ENCODE measurements at places on chromosomes 3 and 15.
A peak's percentile ranks its signal among the peaks of the same experiment; 100 is the strongest.

DNA sequence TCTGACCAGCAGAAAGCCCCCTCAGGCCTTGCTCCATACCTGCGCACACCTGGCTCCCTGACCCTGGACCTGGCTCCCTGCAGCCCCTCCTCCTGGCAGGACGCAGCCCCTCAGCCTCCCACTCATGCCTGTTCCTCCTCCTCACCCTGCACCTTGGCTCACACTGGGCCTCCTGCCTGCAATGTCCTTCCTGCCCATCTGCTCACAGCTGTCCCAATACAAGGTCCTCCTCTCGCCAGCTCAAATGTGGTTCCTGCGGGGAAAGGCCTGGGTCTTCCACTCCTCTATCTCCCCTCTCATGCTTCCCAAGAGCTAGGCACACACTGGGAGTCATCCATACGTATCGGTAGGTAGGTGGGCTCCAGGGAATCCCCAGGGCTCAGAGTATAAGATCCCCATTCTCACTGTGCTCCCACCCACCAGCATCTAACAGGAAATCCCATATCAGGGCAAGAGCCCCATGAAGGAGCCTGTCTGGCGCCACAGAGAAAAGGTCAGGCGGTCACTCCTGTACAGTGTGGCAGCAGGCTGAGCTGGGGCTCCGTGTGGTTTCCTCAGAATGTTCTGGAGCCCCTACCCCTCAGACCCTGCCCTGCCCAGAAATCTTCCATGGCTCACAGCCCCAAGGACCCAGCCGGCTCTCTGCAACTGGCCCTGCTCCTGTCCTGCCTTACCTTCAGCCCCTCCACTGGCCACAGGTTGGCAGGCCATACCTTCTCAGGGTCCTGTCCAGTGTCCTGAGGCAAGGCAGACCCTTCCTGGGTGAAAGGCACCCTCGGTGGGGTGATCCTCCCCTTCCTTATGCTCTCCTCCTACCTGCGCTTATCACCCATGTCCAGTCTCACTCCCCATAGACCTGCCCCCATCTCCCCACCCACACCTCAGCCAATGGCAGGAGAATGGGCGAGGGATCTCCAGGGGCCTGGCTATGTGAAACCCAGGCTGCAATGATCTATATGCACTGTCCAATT lies 10.9 kb downstream of the PLCD1 start:
- no peak for DNase-seq

DNA sequence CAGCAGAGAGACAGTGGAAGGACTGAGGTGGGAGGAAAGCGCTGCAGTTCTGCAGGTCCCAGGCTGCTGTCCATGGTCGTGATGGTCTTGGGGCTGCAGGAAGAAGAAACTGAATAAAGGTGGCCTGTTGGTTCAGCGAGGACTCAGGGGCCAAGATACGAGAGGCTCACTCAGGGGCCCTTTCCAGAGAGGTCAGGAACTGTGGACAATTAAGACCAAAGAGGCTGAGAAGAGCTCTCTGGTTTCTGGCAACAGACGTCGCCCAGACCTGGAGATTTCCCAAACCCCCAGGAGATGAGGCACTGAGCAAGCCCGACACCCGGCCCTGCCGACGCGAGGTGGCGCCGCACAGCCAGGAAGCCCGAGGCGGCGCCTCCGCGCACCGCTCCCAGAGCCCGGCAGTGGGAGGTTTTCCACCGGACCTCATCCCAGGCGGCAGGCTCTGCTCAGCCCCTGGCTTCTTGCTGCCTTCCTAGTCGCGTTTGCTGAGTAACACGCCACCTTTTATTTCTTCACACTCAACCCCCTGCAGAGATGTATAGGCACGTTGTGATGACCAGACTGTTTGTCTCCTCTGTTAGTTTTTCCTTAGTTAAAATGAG lies 56.4 kb upstream of the ARRDC4 start:
- DNase-seq, result no peak

GRCh38 chr3:123084192-123084591 lies 17.4 kb downstream of the PDIA5 start:
- DNase-seq, result no peak

DNA sequence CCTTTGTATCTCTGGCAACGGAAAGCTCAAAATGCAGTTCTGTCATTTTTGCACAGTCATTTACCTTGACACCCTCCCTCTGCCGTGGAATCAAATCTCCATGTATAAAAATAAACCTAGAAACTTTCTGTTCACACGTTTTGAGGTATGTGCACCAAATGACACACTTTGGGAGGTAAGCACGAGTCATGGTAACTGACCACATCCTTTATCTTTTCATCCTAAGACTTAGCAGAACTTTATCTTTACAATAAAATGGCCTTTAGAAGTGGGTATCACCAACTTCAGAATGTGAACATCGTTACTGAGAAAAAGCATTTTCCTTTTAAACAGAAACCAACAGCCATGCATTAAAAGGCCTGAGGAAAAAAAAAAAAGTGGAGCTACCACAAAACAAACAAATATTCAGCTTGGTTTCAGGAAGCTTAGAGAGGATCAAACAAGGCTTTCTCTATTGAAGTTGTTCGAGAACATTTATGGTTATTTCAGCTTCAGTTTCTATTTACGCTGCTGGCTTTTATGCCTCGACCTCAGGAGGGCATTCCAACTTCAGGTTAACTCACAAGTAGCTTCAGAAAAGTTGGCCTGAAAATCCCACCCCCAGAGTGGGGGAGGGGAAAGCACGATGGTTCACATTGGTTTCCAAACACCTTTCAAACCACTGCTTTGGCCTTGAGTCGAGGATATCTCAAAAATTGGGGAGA lies 171.1 kb upstream of the ICE2 start:
- DNase-seq, result no peak

DNA sequence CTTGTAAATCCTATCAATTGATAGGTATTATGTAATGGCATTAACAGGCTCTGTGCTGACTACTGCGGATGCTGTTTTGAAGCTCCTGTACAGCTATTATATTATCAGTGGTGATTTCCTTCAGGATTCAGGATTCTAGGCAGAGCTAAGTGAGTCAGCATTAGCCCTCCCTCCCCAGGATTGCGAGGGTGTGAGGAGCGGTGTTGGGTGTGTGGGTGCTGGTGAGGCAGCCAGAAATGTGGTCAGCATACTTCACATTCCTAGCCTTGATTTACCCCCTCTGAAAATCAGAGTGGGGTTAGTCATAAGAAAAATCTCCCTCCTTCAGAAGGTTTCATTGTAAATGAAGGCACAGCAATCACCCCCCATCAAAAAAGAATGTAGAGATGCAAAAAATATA lies 72.5 kb downstream of the SNTN start:
- no peak for DNase-seq

DNA sequence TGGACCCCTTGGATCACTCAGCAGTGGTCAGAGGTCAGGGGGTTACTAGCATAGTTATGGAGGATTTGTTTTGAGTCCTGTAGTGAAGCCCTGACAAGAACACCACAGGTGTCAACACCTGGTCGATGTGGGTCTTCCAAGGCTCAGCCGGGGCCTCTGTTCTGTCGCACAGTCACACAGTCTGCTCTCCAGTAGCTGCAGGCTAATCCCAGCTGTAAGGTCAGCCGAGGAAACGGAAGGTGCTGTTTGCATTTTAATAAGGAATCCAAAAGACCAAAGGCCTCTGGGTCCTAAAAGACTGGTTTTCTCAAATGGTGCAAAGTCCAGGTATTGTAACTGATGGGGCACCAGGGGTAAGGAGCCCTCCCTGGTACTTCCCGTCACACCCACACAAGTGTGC lies 71.7 kb downstream of the RPLP1 start:
- no peak for DNase-seq

DNA sequence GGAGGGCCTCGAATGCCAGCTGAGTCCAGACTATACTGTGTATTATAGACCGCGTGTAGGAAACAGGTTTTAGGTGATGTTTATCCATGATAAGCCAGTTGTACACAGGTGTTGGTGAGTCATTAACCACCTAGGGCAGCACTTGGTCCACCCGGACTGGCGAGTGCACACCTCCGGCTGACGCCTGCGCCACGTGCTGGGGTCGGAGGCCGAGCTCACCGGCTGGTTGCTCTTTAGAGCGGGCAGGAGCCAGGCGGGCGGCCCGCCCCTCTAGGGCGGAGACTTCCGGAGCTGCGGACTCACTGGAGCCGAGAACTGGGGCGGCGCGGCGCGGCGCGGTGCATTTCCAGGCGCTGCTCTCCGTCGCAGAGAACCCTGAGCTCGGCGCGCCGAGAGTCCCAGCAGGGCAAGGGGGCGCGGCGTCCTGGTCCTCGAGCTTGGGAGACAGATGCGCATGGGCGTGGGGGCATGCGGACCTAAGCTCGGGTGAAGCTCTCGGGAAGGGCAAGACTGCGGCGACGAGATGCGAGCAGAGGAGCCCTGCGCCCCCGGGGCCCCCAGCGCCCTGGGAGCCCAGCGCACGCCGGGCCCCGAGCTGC lies at the start of gene ESYT3:
Gene ESYT3, plus strand, starts transcription at position 341 of the 599 bp plus-strand sequence. Its CDS starts 183 bp downstream, at position 524.
- DNase-seq, result no peak

DNA sequence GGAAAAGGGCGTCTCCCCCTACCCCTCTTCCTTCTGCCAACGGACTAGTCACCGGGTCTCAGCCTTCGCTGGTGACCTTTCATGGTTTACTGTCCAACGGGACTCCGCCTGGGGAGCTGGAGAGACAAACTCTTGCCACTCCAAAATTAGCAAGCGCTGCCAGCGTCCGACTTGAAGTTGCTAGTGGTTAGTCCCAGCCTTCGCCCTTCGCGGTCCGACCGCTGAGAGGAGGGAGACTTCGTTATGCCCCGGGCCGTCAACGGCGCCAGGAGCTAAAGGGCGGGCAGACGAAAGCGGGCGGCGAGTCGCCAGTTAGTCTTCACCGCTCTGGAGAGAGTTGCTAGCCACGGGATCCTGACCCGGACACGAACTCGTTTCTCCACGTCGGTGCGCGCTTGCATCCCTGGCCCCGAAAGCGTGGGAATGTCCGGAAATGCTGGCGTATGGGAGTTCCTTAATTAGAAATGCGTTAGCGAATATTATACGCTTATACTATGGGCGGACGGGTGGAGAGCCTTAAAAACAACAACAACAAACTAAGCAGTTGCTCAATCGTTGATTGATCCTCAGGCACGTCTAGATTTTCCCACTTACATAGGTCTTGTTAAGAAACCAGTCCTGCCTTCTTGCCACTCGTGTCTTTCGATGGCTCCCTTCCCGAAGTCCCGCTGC lies 716 bp downstream of the SMC4 start:
- DNase-seq, result peak; percentile 11

DNA sequence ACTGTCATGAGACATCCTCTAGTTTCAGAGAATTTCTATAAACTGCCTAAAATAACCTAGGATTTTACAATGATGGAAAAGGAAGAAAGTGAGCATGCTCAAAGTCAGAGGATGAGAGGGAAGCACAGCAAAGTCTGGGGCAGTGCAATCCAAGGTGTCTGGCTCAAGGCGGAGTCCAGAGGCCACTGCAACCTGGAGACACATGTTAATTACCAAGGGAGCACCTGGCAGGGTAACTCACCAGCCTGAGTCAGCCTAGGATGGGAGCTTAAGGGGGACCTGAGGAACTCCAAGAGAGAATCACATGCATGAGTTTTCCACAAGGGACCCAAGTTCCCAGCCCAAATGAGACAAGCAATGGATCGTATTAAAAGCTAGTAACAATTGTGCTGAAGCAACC lies 49.8 kb downstream of the PLD1 start:
- DNase-seq, result no peak

DNA sequence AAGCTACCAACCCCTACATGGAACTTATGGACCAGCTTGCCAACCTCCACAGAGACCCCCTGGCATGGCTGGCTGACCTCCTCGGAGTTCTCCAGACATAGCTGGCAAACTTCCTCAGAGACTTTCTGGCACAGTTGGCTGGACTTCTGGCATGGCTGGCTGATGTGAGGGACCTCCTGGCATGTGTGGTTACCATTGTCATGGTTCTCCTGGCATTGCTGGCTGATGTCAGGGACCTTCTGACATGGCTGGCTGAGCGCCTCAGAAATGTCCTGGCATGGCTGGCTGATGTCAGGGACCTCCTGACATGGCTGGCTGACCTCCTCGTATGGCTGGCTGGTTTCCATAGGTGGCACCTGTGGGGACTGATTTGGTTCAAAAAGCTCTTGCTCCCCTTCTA lies 17.5 kb downstream of the MAP1A start:
- DNase-seq, result no peak

- DNase-seq, result no peak
Measured at GRCh38 chr15:96264351-96264798, 66.1 kb upstream of the NR2F2 start.

DNA sequence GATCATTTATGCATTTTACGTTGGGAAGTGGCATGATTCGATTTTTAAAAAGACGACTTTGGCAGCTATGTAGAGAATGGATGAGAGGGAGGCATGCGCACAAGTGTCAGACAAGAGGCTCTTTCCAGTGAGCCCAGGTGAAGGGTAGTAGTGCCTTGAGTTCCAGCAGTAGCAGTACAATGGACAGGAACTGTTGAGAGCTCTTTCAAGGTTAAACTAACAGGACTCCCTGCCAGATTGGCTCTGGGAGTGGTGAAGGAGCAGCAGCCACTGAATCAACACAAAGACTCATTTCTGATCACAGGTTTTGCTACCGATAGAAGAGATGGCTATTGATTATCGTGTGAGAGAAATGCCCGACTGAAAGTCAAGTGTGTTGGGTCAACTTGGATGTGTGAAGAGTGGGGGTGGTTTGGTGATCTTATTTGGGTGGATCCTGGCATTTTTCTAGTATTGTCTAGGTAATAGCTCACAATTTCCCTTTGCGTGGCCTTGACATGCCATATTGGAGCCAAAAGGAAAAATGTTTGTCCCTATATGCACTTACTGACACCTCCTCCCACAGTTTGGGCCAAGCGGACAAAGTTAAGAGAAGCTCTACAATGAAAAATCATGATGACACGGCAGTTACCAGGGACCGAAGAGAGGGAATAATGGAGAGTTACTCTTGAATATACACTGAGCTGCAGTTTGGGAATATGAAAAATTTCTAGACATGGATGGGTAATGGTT lies 81.6 kb upstream of the MDFIC2 start:
- DNase-seq, result no peak

DNA sequence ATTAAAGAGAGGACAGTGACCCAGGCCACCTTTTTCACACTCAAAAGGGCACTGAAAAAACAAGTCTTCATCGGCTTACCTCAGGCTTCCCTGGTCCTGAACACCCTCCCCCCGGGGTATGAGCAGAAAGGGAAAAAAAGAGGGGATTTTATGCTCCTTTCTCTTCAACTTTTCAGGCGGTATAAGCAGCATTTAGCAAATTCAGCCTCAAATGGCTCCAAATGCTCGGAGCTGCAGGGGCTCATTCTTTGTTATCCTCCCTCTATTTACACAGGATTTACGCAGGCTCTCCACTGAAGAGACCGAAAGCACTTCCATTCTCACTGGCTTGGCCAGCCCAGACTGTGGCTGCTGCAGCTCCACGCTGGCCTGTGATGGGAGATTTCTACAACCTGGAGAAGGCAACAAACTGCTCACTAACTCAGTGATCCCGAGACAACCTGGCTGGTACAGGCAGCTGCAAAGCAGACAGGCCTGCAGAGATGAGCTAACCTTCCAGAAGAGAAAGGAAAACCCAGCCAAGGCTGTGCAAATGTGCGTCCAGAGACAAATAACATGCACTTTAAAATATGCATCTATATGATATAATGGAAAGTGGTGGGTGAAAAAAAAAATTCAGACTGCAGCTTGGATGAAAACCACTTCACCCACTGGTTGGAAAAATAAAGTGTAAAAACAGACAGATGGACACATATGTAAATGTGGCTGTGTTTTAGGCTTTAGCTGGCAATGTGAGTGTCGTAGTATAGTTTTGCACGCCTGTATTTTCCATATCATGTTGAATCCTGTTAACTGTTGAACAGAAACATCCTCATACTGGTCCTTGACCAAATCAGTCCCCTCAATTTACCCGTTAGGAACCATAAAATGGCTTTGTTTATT lies 54.2 kb downstream of the MEIS2 start:
- no peak for DNase-seq

Data from activated CD4-positive, alpha-beta T cell treated with anti-CD3 and anti-CD28 coated beads for 1 hour (primary cell).